ENCODE measurements at places on chromosomes 12 and 14.

DNA sequence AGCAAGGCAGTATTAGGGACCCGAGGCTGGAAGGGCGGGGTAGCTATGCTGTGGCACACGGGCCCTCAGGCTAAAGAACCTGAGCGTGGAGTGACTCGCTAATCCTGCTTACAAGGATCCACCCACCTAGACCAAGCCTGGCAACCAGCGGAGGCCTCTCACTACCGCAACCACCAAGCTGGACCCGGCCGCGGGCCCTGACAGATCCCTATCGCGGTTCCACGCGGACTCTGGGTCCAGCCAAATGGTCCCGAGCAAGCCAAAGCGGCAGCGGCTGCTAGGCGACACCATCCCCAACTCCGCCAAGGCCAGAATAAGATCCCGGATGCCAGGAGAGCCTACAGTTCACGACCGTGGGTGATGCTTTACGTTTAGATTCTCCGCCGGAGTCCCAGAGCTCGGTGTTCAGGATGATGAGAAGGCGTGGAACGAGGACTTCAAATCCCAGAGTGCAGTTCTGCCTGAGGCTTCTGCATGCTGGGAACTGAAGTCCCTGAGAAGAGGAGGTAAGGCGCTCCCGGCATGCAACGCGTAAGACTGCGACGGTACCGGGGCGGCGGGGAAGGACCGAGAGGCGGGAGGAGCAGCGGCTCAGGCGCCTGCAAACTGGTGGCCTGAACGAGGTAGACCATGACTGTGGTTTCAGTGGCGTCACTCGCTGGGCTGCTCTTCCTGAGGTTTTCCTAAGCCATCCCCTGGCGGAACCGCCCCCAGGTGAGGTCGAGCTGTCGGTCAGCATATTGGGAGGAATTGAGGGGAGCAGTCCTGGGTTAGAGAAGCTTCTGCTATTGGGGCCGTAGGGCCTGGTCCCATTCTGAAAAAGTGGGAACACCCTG, at the start of the genes CEP290 and TMTC3:
CEP290 (minus strand) TSS at position 315 of the 836 bp plus-strand sequence. CDS start 781 bp downstream, outside the sequence.
TMTC3 (plus strand) TSS at position 534 of the 836 bp plus-strand sequence. CDS start 6,009 bp downstream, outside the sequence.
- peak; percentile 84 for DNase-seq

GRCh38 chr12:39420043-39420442, 22.9 kb downstream of the KIF21A start:
- no peak for DNase-seq

DNA sequence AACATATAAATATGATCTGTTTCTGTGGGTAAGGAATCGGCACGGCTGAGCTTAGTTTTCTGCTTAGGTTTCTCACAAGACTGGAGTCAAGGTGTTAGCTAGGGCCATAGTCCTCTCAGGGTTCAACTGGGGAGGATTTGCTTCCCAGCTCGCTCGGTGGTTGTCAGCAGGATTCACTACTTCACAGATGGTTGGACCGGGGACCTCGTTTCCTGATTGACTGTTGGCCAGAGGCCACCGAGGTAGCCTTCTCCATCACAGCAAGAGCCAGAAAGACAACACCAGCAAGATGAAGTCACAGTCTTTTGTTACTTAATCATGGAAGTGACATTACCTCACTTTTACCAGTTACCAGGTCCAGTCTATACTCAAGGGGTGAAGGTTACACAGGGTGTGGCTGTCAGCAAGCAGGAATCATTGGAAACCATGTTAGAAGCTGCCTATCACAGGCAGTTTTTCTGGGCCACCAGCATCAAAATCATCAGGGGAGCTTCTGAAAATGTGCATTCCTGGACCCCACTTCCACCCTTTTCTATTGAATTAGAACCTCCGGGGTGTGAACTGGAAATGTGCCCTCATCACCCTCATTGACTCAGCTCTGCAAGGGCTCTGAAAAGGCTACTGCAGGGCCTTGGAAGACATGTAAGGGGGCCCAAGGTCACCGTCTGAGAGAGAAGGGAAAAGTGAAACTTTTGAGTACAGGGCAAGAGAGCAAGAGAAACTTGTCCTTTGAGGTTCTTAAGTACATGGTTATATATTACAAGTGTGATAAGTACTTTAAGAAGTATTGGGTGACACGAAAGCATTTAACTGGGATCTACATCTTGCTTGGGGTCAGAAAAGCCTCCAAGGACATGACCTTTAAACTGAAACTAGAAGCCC, 10.9 kb downstream of the COPS7A start:
- no peak for DNase-seq

DNA sequence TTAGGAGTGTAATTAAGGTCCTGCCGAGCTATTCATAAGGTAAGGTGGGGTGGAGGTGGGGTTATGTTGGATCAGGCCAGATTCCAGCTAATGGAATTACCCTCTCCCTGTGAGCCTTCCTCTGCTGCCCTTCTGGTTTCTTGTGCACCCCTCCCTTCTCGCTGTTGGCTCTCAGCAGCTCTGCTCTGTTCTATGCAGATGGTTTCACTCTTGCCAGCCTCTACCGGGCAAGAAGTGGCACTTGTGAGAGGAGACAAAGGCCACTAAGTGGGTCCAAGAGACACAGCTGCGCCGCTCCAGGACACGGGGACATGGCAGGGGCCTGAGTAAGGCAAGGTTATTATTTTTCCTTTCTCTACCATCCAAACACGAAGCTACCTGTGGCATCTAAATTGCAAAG, 334.4 kb downstream of the EMP1 start:
- no peak for DNase-seq

DNA sequence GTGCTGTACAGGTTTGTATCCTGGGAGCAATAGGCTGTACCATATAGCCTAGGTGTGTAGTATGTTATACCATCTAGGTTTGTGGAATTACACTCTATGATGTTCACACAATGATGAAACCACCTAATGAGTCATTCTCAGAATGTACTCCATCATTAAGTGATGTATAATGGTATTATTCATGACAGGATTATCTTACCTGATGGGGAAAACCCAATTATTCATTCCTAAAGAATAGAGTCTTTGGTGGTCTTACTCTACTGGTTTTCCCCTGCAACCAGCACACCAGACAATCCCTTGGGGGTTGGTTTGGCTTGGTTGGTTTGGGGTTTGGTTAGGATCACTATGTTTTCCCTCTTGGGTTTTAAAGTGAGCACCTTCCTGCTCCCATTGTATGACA, 12.6 kb upstream of the OR10P1 start:
- DNase-seq = no peak

DNA sequence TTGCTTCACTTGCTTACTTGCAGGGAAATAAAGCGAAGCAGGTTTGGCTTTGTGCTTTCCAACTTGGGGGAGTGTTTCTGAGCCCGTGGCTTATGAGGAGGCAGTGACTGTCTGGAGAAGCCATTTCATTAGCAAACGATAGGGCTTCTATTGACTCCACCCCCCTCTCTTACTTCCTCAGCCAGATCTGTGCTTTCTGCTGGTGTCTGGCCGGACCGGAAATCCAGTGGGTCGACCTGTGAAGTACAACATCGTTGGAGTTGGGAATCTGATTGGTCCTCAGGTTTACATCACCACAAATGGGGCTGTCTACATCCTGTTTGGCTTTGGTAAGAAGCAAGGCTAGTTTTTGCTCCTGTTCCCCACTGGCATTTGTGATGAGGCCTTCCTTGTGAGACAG, 22.3 kb downstream of the FAM234B start:
- DNase-seq = no peak

DNA sequence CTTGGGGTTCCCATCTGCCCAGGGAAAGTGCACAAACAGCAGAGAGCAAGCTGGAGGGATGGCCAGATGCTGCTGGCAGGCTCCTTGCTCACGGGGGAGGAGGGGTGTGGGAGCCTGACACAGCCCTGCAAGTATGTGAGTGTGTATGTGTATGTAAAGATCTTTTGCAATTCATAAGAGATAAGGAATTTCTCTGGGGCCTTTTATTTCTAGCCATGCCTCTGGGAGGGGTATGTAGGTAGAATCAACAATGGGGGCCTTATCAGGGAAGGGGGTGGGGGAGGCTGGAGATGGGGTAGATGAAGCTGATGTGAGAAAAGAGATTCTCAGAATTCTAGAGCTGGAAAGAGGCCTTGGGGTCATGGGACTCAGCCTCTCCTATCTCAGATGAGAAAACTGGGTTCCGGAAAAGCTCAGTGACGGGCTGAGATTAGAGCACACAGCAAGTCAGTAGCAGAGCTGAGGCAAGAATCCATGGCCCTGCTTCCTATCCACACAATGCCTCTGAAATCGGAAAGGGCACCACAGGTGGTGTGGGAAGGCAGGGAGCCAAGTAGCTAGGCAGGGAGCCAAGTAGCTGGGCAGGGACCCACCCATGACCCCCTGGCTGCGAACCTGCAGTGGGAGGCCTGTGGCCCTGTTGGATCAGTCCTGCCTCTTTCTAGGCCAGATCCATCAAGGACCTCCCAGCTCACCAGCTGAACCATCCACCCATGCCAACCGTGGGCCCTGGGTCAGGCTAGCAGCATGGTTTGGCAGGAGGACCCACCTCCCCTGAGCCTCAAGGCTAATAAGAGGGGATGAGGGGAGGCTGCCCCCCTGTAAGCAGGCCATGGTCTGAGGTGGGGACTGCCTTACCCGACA, 54.7 kb downstream of the PLEKHG3 start:
- no peak for DNase-seq

DNA sequence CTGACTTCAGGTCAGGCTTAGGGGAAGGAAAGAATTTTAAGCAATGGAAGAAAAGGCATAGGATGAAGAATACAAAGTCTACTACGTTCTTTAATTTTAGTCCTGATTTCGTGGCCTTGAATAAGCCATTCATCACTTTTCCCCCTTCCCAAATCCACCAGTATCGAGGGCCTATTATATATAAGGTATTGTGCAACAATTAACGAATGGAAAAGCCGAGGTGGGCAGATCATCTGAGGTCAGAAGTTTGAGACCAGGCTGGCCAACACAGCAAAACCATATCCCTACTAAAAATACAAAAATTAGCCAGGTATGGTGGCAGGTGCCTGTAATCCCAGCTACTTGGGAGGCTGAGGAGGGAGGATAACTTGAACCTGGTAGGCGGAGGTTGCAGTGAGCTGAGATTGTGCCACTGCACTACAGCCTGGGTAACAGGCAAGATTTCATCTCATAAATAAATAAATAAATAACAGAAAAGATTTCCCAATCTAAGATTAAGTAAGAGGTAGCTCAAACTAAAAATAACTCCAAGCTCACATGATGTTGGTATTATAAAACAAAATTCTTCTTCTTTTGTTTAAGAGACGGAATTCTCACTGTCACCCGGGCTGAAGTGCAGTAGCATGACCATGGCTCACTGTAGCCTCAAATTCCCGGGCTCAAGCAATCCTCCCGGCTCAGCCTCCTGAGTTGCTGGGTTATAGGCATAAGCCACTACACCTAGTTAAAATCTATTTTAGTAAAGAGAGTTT, 58.3 kb upstream of the NR2C1 start:
- DNase-seq = no peak

GRCh38 chr14:49954171-49954631, 61.3 kb downstream of the ARF6 start:
- no peak for DNase-seq

GRCh38 chr12:118355843-118356242, 16.9 kb downstream of the TAOK3 start:
- no peak for DNase-seq

GRCh38 chr12:121494093-121494787, 86.6 kb downstream of the KDM2B start:
- peak; percentile 23 for DNase-seq

DNA sequence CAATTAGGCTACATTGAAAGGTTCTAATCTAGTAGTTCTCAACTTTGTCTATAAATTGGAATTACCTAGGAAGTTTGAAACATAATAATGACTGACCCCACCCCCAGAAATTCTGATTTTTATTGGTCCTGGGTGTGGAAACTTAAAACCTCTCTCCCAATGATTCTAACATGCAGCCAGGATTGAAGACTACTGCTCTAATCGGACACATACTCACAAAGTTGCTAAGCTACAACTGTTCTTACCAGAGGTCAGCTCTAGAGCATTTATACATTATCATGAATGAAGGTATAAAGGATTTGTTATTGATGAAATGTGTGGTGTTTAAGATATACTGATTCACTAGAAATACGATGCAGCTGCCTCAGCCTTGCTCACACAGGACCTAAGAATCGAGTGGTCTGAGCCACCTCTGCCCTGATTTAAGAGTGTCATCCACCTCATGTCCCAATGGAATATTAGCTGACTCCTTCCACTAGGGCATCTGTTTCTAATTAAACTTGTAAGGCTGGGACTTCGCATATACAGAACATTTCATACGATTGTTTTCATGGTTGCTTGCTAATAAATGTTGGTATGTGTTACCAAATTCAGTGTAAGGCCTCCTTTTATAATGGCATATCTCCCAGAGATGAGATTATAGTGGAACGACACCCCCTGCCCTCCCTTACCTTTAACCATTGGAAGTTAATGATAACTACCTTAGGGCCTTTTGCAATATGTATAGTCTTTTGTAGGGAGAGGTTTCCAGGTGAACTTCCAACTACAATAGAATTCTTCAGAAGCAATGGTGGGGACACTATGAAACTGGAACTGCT, 410.8 kb upstream of the PDE3A start:
- no peak for DNase-seq

DNA sequence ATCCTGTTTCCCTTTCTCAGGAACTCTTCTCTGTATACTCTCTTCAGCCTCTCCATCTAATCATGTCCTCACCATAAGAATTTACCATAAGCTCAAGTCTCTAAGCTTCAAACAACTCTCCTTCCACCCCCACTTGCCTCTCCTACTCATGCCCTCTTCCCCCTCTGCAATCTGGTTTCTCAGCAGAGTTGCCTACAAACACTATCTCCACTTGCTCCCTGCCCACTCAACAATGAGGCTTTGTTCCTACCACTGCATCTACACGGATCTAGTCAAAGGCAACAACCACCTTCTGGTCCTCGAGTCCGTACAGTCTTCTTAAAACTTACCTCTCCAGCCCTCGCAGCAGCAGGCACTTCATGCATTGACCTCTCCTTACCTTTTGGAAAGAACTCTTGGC, 17.2 kb upstream of the FBLN5 start:
- DNase-seq = no peak

DNA sequence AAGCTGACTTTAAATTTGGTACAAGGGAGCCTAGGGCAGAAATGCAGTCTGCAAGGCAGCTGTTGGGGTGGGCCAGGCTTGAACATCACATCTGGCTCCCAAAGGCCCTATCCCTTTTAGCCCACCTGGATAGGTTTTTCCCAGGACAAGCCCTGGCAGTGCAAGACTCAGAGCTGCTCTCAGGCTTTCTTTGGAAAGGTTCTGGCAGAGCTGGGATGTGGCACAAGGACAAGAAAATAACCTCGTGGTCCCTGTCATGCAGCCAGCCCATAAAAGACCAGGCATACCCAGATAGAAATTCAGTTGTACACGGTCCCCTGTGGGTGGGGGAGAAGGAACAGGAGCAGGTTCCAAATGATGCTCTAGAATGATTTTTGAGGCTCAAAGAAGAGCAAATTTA, 206.9 kb downstream of the TTC7B start:
- DNase-seq = no peak

DNA sequence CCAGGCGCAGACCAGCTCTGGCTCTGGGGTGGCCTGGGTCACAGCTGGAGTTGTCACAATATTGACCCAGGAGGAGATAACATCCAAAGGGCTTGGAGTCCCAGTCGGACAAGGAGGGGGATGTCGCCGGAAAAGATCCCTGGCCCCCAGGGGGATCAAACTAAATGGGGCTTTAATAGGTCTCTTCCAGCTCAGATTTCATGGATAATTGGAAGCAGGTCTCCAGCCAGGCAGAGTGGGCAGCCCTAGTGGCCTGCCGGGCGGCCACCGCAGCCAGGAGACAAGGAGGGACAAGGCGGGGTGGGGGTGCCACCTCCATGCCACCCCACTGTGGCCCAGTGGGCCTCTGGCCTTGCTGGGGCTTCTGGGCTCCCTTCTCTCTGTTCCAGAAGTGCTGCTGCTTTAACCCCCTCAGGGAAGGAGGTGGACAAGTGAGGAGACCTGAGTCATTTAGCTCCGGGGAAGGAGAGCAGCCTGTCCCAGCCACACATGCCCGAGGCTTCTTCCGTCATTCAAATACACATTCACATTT, 23.1 kb upstream of the PGF start:
- no peak for DNase-seq

- no peak for DNase-seq
Measured at GRCh38 chr12:26188641-26189040, 6.7 kb upstream of the SSPN start.

All from progenitor cell of endocrine pancreas (in vitro differentiated cells).